ENCODE measurements at places on chromosomes 3 and 15.

DNA sequence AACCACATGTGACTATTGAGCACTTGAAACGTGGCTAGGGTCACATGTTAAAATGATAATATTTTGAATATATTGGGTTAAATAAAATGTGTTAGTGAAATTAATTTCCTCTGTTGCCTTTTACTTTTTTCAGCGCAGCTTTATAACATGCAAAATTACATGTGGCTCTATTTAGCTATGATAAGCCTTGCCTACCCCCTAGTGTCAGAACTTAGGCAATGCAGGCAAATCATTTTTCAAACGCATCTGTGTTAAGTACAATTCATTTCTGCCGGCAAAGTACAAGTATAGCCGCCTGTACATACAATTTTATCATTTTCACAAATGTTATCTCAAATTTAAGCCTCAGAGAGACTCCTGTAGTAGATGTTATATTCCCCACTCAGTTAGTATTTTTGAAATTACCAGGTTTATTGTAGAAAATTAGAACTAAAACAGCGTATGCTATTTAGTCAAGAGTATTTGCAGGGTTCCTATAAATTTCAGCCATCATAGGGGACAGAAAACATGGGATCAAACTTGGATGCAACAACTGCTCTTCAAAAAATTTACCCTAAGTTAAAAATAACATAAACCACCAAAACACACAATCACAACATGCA lies 56.1 kb downstream of the TAFA4 start:
- DNase-seq: no peak

GRCh38 chr3:138862924-138863775 lies 28.4 kb upstream of the PIK3CB start:
- DNase-seq: no peak

GRCh38 chr3:58349792-58350626 lies 17.3 kb downstream of the PXK start:
- no peak for DNase-seq

GRCh38 chr15:75131269-75131643 lies 70.4 kb upstream of the C15orf39 start:
- DNase-seq: no peak

GRCh38 chr3:61354604-61355003 lies 103.4 kb upstream of the FHIT start:
- DNase-seq: no peak

DNA sequence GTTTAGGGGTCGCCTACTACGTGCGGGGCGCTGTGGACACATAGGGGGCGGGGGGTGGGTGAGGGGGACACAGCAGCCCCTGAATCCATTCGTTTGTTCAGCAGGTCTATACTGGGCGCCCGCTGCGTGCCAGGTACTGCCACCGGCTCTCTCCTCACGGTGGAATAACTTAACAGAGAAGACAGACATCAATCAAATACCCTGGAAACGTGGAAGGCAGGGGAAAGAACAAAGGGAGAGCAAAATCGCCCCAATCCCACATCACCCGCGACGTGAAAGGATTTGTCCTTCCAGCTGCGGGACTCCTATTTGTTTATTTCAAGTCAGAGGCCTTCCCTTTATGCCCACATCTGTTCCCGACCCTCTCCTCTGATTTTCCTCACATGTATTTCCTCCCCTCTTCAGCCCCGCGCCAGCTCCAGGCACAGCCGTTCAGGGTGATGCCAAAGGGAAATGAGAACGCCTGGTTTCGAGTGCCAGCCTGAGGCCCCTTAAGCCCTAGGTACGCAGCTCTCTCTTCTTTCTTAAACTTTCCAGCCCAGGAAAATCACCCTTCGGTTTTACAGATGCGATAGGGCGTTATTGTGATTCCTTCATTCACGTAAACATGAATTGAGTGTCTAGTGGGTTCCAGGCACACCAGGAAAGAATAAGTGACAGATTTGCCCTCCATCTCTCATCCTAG lies 726 bp upstream of the PROK2 start:
- no peak for DNase-seq

Measured in GM12892 (cell line).